Daoy (cell line): ENCODE measurements at places on chromosomes 2 and 18.

- DNase-seq, result no peak
Observed at GRCh38 chr18:24914171-24914525, 437.8 kb downstream of the ZNF521 start.

- peak; percentile 45 for DNase-seq
Observed at GRCh38 chr2:66575625-66576310, 140.8 kb downstream of the MEIS1 start.

GRCh38 chr18:57433482-57433881 is 1.7 kb upstream of the ONECUT2 start:
- DNase-seq, result no peak

DNA sequence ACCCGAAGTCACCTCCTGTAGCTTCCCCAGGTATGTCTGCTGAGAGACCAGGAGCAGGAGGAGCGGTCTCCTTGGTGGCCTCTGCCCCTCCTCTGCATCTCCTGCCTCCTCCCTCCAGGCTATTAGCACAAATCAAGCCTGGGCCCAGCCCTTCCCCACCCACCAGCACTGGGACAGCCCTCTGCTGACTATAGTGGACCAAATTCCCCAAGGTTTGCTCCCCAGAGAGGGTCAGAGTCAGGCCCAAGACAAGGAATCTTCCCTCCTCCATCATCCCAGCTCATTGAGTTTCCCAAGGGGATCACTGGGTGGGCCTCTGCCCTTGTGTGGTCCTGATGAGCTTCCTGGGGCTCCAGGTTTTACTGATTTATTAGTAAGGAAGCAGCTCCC is 62.1 kb downstream of the EMILIN2 start:
- DNase-seq, result no peak

- DNase-seq, result no peak
Observed at GRCh38 chr2:176461809-176462670, 192.8 kb downstream of the MTX2 start.

GRCh38 chr2:187698374-187699110 is 144.3 kb upstream of the TFPI start:
- DNase-seq, result no peak

GRCh38 chr18:42192251-42193248 is 237.5 kb downstream of the PIK3C3 start:
- no peak for DNase-seq

- no peak for DNase-seq
Observed at GRCh38 chr18:42137693-42138375, 182.8 kb downstream of the PIK3C3 start.
